ENCODE measurements at places on chromosomes 16 and 17. TPM values are rescaled to one million over a fixed set of nuclear protein-coding genes. Genes with fewer than 3 reads are reported as not detected.

EMP2 gene
- polyA plus RNA-seq = 14.5 TPM

KRT33B gene
- polyA plus RNA-seq = not detected

CD68 gene
- polyA plus RNA-seq = 38.3 TPM

RUNDC3A gene
- 6.4 TPM for polyA plus RNA-seq

CD300LB gene
- polyA plus RNA-seq = not detected

OR4D1 gene
- polyA plus RNA-seq = not detected

ABCC12 gene
- not detected for polyA plus RNA-seq

DNA sequence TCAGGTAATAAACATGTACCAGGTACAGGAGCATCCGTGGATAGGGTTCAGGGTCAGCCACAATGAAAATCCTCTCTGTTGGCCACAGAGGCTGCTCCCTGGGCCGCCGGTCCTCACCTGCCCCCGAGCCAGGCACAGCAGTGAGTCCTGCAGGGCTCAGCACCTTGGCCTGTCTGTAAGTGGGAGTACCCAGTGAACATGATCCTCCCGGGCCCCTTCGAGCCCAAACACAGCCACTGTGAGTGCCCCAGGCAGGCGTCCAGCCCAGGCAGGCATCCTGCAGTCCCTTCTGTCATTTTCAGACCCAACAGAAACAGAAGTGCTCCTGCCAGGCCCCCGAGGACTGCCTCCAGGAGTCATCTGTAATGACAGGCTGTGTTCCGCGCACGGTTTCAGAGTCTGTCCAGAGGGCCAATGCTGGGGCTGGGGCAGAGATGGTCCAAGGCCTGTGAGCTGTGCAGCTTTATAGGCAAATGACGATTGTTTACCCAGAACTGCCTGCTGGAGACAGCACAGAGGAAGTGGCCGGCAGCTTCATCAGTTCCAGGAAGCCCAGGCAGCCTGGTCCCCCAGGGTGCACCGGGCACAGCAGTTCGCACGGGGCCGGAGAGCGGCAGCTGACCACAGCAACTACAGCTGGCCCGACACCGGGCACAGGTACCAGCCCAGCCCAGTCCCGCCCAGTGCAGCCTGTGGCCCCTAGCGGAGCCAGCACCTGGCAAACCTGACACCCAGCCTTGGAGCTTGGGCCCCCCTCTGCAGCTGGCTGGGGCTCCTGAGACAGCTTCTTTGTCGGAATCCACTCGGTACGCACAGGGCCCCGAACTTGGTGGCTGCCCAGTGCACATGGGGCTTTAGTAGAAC is 13.2 kb downstream of the SLC7A5 start:
- DNase-seq = no peak

DNA sequence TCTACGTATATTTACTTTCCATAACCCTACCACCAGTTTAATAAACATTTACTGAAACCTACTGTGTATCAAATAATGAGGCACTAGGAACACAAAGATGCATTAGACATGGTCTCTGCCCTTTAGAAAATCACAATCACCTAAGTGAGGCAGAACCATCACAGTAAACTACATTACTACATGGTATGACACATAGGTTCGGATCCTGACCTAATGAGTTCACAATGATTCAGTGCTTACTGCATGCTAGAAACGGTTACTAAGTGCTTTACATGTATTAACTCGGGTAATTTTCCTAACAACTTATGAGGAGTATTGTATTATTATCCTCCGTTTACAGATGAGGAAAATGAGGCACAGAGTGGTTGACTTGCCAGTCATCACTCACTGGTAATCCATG is 5.2 kb upstream of the SYNRG start:
- no peak for DNase-seq

- peak; percentile 57 for DNase-seq
Measured at GRCh38 chr16:70470927-70471341, 16.5 kb downstream of the FCSK start.

GRCh38 chr17:57420734-57421717 is 164.7 kb downstream of the MSI2 start:
- DNase-seq = peak; percentile 90

- DNase-seq = no peak
Measured at GRCh38 chr16:79542237-79542774, 58.2 kb downstream of the MAF start.

DNA sequence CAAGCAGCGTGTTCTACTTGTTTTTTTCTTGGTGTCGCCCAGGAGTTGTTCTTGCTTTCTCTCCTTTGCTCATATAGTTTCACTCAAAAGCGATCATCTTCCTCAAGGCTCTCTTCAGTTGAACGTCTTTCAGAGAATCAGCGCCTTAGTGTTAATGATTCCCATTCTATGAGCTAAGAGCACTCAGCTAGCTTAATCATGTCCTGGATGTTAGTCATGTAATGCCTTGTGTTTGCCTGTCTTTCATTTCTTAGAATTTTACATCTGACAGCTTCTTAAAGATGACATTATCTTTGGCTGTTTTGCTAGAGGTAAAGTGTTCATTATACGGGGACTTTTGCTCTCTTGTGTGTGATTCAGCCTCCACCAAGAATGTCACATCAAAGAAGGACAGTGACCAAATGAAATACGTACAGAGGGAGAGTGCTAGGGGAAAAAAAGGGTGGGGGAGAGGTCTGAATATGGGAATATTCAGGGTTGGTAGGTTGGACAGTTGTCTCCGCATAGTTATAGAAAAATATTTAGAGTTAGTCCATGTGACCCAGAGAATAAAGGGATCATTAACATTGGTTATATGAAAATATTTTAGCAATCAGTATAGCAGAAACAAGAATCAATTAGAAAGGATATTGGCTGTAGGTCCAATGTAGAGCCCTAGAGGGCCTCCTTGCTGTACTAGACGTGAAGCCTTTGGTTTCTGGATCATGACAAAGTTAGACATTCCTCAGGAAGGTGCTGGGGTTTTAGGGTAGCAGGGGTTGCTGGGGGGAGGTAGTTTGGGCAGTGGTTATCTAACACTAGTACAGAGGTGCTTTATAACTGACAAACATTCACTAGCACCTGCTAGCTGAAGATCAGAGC is 31.9 kb upstream of the ANKFN1 start:
- no peak for DNase-seq

DNA sequence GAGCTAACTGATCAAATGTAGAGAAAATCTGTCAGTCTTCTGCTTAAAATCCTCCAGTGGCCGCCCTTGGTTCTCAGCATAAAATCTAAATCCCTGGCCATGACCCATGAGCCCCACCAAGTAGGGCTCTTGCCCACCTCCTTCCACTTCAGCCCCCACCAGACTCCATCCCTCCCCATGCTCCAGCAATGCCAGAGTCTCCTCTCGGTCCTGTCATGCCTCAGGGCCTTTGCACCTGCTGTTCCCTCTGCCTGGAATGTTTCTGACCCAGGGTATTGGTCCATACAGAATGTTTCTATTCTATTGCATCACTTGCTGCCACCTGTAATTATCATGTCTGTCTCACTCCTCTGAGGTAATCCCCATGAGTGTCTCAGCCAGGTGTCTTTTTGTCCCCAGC is 22.4 kb downstream of the FA2H start:
- no peak for DNase-seq

DNA sequence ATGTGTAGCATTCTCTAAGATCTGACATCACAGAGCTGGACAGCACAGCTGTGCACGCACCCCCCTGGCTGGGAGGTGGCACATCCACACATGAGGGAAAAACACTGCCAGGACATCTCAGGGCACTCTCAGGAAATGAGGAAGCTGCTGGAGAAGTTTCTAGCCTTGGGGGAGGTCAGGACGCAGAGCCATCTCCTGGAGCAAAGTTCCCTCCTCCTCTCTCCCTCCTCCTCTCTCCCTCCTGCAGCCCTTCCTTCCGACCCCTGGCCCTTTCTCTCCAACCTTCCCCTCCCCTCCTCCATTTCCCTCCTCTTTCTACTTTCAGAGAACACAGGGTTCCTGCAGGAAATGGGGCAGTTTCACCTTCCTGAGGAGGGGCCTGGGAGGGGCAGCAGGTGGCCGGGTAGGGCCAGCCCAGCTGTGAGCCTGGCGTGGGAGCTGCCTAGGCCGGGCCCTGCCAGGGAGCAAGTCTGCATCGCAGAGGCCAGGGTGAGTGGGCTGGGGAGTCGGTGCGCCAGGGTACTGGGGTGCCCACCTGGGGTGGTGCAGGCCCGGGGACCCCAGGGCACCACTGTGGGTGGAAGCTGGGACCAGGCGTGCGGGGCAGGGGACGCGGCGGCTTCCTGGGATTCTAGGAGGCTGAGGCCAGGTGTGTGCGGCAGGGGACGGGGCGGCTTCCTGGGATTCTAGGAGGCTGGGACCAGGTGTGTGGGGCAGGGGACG is at the start of gene DPEP1:
Gene DPEP1, plus strand, starts transcription at position 412 of the 723 bp plus-strand sequence. CDS start 16,769 bp downstream, outside the sequence.
- DNase-seq = peak; percentile 79

DNA sequence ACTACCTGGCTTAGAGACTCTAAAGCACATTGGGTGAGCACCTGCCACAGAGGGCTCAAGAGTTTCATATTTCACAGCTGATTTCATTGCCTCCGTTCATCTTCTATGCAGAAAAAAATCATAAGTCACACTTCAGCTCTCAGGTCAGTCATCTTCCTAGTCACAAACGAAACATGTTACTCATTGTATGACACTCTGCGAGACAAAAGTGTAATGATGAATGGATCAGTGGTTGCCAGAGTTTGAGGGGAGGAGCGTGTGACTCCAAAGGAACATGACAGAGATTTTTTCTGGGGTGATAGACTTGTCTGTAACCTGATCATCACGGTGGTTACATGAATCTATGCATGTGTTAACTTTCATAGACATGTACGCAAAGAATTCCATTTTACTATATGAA is 195.2 kb upstream of the CNTNAP4 start:
- DNase-seq = no peak

- no peak for DNase-seq
Measured at GRCh38 chr17:33667052-33667509, 374.0 kb upstream of the ASIC2 start.

DNA sequence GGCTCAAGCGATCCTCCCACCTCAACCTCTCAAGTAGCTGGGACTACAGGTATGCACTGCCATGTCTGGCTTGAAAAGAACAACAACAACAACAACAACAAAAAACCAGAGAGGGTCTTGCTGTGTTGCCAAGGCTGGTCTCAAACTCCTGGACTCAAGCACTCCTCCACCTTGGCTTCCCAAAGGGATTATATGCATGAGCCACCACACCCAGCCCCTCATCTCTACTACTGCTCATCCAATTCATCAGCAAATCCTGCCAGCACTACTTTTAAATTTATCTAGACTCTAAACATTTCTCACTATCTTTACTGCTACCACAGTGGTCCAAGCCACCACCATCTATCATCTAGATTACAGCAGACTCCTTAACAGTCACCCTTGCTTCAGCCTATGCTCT is 109.6 kb downstream of the BRIP1 start:
- no peak for DNase-seq

- DNase-seq = no peak
Measured at GRCh38 chr16:88504489-88505404, 51.7 kb downstream of the ZFPM1 start.

- peak; percentile 97 for DNase-seq
Measured at GRCh38 chr17:74763565-74764387, 12.4 kb downstream of the NAT9 start.

- DNase-seq = no peak
Measured at GRCh38 chr16:17177242-17177958, 293.4 kb downstream of the XYLT1 start.

DNA sequence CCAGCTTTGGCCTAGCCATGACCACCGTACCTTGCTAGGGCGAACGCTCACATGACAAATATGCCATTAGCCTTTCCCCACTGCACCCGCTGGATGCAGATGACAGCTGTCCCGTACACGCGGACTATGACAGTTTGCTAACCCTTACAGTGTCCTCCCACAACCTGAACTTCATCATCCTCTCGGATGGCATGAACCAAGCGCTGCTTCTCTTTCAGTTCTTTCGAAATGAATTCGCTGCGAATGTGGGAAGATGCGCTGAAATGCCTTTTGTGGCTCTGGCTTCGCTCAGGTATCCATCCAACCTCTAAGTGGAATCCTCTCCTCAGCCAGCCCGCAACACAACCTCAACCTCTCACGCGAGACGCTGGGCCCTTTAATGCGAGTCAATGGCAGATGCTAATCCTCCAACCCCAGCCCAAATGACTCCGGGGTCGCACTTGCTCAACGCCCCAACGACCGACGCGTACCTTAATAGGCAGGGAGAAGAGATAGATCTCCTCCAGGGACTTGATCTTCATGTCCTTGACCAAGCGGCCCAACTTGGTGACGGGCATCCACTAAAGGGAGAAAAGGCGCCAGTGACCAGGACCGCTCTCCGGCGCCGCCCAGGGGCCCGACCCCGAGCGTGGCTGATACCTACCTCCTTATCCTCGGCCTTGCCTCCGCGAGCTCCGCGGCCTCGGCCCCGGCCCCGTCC is 670 bp downstream of the RPS2 start:
- DNase-seq = peak; percentile 55

DNA sequence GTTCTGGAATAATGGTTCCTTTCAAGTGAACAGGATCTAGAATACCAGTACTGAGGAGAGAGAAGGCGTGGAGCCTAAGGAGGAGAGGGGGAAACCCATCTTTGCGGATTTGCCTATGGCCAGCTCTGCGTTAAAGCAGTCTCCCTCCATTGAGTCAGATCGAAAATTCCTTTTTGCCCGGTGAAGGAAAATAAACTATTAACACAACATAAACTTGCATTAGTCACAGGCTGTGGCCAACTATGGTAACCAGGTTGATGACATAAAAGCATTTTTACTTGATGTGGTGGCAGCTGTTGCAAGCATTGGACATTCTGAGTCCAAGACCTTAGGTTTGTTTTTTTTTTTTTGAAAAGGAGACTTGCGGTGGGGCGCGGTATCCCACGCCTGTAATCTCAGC is 8.9 kb downstream of the LDAF1 start:
- no peak for DNase-seq

- DNase-seq = no peak
Measured at GRCh38 chr16:4696905-4697847, 3.8 kb downstream of the NUDT16L1 start.

GRCh38 chr16:66511602-66512271 is 38.2 kb downstream of the TK2 start:
- no peak for DNase-seq

DNA sequence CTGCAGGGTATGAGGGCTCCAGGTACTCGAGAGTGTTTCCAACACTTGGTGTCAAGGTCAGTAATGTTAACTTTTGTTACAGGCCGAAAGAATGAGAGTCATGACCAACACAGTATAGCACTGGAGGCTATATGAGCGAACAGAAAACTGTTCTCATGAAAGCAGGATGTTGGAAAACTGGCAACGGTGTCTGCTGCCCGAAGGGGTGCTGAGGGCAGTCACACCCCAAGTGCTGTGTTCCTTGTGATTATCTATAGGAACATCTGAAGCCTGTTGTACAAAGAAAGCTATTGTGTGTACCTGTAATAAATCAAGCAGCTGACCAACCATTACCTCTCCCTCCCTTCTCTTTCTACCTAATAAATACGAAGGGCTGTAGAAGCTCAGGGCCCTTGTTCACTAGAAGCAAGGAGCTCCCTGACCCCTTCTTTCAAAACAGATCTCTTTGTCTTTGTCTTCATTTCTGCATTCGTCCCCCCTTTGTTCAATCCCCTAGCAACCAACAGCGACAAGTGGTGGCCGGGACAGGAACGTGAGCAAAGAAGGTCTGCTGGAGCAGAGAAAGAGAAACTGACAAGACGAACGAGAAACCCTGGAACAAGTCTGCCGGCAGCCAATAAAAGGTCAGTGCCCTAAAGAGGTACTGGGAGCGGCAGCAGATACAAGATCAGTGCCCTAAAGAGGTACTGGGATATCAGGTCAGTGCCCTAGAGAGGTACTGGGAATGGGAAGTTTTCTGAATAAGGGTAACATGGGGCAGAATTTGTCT is 7.6 kb downstream of the CD300LD start:
- DNase-seq = no peak

- DNase-seq = no peak
Measured at GRCh38 chr16:67676939-67677338, 10.3 kb downstream of the C16orf86 start.

GRCh38 chr17:80704381-80704819 is 159.8 kb downstream of the RPTOR start:
- no peak for DNase-seq

GRCh38 chr17:39808409-39808997 is 55.6 kb downstream of the IKZF3 start:
- DNase-seq = peak; percentile 42

All from kidney (tissue), 22 donors.